Psoas muscle (tissue), 8 donors: ENCODE measurements at places on chromosomes 7 and 10. TPM values are rescaled to one million over a fixed set of nuclear protein-coding genes. Genes with fewer than 3 reads are reported as not detected.

- no peaks in the 10 kb centered on the region for H3K27me3 ChIP-seq
- H3K36me3 ChIP-seq: no peaks in the 10 kb centered on the region
- DNase-seq: no peak
- no peaks in the 10 kb centered on the region for H3K4me1 ChIP-seq
- H3K4me3 ChIP-seq: no peak overlapping the region
These were observed 72.5 kb downstream of the RAMP3 start for GRCh38 chr7:45230083-45230482.

DNA sequence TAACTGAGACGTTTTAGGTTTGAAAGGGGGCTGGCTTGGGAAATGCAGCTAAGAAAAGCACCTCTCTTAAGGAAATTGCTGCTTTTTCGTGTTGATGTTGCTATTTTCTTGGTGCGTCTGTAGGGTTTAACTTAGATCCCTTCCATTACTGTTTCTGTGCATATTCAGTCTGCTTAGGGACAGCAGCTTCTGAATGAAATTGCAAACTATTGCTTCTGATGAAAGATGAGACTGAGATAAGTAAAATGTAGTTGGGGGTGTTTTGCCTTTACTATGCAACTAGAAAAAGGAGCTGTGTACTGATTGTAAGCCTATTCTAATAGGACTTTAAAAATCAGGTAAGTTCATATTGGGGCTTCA, 772 bp downstream of the HDAC9 start:
- peak overlapping the region; percentile 97 for H3K27ac ChIP-seq
- no peaks in the 10 kb centered on the region for H3K27me3 ChIP-seq
- no peaks in the 10 kb centered on the region for H3K36me3 ChIP-seq
- peak overlapping the region; percentile 69 for H3K4me3 ChIP-seq
- no peak for DNase-seq

- H3K4me1 ChIP-seq: no peaks in the 10 kb centered on the region
- H3K27me3 ChIP-seq: no peaks in the 10 kb centered on the region
- H3K4me3 ChIP-seq: no peak overlapping the region
- DNase-seq: no peak
- H3K36me3 ChIP-seq: peaks cover 3% of the 10 kb centered on the region
- H3K27ac ChIP-seq: no peak overlapping the region
These were observed 17.5 kb upstream of the BTBD16 start for GRCh38 chr10:122253605-122254004.

GRCh38 chr10:4243651-4244050, 458.6 kb upstream of the KLF6 start:
- DNase-seq: no peak
- peak overlapping the region; percentile 48 for H3K4me3 ChIP-seq
- H3K4me1 ChIP-seq: peaks cover 33% of the 10 kb centered on the region

DNA sequence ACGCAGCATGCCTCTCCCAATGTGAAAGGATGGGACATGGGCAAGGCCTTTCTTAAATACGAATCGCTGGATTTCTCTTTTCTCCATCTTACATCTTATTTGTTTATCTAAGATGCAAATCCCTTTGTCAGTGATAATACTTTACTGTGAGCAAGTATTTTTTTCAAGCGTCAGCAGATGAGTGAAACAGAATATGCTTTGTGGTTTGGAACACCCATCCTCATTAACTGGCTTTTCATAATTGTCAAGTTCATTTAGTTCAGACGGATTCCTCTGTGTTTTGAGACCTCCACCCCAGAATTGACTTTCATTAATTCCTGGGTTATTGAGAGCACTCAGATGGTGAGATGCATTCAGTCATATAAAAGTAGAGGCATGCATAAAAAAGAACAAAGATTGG, 149.8 kb downstream of the NSUN6 start:
- DNase-seq: no peak
- no peak overlapping the region for H3K4me3 ChIP-seq
- no peaks in the 10 kb centered on the region for H3K4me1 ChIP-seq
- no peaks in the 10 kb centered on the region for H3K27me3 ChIP-seq

- H3K27ac ChIP-seq: no peak overlapping the region
- H3K4me1 ChIP-seq: no peaks in the 10 kb centered on the region
- DNase-seq: no peak
- H3K4me3 ChIP-seq: no peak overlapping the region
- no peaks in the 10 kb centered on the region for H3K27me3 ChIP-seq
These were observed 33.1 kb downstream of the GHRHR start for GRCh38 chr7:30996883-30997282.

DNA sequence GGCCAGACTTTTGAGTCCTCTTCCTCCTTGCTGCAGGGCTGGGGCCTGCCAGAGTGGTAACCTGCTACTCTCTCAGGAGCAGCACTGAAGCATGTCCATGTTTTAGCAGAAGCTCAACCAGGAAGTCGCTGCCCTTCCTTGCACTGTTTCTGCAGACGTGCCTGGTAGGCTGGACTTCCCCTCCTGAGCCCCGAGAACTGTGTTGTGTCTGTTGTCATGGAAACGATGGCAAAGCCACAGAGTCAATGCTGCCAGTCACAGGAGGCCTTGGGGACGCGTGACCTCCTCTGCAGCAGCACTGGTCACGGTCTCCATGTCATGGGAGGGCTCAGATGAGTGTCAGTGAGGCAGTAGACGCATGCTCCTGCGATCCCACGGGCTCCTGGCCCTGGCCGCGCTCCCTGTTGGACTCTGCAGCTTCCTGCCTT, 145.5 kb downstream of the FANK1 start:
- H3K27ac ChIP-seq: peak overlapping the region; percentile 36
- H3K27me3 ChIP-seq: no peaks in the 10 kb centered on the region
- H3K4me1 ChIP-seq: no peaks in the 10 kb centered on the region
- H3K36me3 ChIP-seq: no peaks in the 10 kb centered on the region
- H3K4me3 ChIP-seq: no peak overlapping the region
- peak; percentile 87 for DNase-seq

- no peaks in the 10 kb centered on the region for H3K27me3 ChIP-seq
- H3K27ac ChIP-seq: peak overlapping the region; percentile 65
- no peak overlapping the region for H3K4me3 ChIP-seq
- peaks cover 20% of the 10 kb centered on the region for H3K36me3 ChIP-seq
These were observed 31.1 kb downstream of the RBM17 start for GRCh38 chr10:6119962-6120361.

- H3K4me3 ChIP-seq: no peak overlapping the region
- no peak for DNase-seq
- no peak overlapping the region for H3K27ac ChIP-seq
- H3K36me3 ChIP-seq: no peaks in the 10 kb centered on the region
- no peaks in the 10 kb centered on the region for H3K4me1 ChIP-seq
- no peaks in the 10 kb centered on the region for H3K27me3 ChIP-seq
These were observed 131.5 kb upstream of the JCAD start for GRCh38 chr10:30190577-30191552.

- H3K4me1 ChIP-seq: peaks cover 20% of the 10 kb centered on the region
- peak overlapping the region; percentile 96 for H3K27ac ChIP-seq
- H3K27me3 ChIP-seq: no peaks in the 10 kb centered on the region
- DNase-seq: no peak
- peak overlapping the region; percentile 94 for H3K4me3 ChIP-seq
- H3K36me3 ChIP-seq: no peaks in the 10 kb centered on the region
These were observed 1.2 kb upstream of the GTPBP4 start for GRCh38 chr10:986881-987619.

GRCh38 chr7:33458581-33458980, 329.2 kb downstream of the BBS9 start:
- no peak overlapping the region for H3K4me3 ChIP-seq
- no peaks in the 10 kb centered on the region for H3K36me3 ChIP-seq
- no peak for DNase-seq
- H3K4me1 ChIP-seq: no peaks in the 10 kb centered on the region
- H3K27me3 ChIP-seq: no peaks in the 10 kb centered on the region

- H3K27ac ChIP-seq: no peak overlapping the region
- no peak overlapping the region for H3K4me3 ChIP-seq
- no peak for DNase-seq
- no peaks in the 10 kb centered on the region for H3K27me3 ChIP-seq
- H3K4me1 ChIP-seq: no peaks in the 10 kb centered on the region
These were observed 658.6 kb downstream of the CCSER2 start for GRCh38 chr10:84987039-84987438.

DNA sequence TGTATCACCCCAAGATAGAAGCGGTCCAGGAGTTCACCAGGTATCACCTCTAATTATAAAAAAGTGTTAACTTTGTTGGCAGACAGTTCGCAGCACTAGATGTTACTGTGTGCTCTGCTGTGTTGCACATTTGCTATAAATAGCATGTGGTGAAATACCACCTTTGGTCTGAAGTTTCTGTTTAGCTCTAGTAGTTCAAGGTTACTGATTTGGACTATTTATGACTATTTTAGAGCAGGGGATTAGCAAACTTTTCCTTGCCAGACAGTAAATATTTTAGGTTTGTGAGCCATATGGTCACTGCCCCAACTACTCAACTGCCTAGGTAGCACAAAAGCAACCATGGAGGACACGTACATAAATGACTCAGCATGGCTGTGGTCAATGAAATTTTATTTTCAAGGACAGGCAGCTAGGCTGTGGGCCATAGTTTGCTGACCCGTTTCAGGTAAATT, 16.5 kb downstream of the DENND10 start:
- H3K4me3 ChIP-seq: no peak overlapping the region
- H3K27me3 ChIP-seq: no peaks in the 10 kb centered on the region
- H3K36me3 ChIP-seq: peaks cover 76% of the 10 kb centered on the region

- no peaks in the 10 kb centered on the region for H3K27me3 ChIP-seq
- no peak overlapping the region for H3K27ac ChIP-seq
- H3K36me3 ChIP-seq: no peaks in the 10 kb centered on the region
- DNase-seq: no peak
These were observed 9.9 kb downstream of the MICU1 start for GRCh38 chr10:72615970-72616369.

DNA sequence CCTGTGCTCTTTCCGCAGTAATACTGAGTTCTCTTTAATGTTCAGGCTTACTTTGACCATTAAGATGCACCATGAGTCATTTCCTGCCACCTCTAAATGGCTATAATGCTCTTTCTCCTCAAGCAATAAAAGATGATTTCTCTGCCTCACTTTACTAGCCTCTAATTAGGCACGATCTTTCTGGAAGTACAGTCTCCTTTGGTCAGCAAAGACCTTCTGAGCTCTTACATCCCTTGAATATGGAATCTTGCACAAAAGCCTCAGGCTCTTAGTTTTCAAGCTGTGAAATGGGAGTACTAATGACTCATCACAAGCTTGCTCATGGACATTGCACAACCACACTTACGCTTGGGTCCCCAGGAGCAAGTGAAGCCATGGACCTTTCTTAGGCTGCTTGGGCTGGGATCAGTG, 85.9 kb downstream of the FRMD4A start:
- no peak overlapping the region for H3K4me3 ChIP-seq
- no peaks in the 10 kb centered on the region for H3K27me3 ChIP-seq
- no peaks in the 10 kb centered on the region for H3K4me1 ChIP-seq

- H3K4me3 ChIP-seq: no peak overlapping the region
- no peak for DNase-seq
- peaks cover 21% of the 10 kb centered on the region for H3K4me1 ChIP-seq
- no peaks in the 10 kb centered on the region for H3K27me3 ChIP-seq
These were observed 33.6 kb upstream of the BTBD16 start for GRCh38 chr10:122237331-122237990.

- H3K27me3 ChIP-seq: no peaks in the 10 kb centered on the region
- H3K27ac ChIP-seq: peak overlapping the region; percentile 83
- H3K4me3 ChIP-seq: peak overlapping the region; percentile 76
- no peak for DNase-seq
- no peaks in the 10 kb centered on the region for H3K36me3 ChIP-seq
These were observed 674 bp upstream of the OSBPL3 start for GRCh38 chr7:24980534-24981170.

DNA sequence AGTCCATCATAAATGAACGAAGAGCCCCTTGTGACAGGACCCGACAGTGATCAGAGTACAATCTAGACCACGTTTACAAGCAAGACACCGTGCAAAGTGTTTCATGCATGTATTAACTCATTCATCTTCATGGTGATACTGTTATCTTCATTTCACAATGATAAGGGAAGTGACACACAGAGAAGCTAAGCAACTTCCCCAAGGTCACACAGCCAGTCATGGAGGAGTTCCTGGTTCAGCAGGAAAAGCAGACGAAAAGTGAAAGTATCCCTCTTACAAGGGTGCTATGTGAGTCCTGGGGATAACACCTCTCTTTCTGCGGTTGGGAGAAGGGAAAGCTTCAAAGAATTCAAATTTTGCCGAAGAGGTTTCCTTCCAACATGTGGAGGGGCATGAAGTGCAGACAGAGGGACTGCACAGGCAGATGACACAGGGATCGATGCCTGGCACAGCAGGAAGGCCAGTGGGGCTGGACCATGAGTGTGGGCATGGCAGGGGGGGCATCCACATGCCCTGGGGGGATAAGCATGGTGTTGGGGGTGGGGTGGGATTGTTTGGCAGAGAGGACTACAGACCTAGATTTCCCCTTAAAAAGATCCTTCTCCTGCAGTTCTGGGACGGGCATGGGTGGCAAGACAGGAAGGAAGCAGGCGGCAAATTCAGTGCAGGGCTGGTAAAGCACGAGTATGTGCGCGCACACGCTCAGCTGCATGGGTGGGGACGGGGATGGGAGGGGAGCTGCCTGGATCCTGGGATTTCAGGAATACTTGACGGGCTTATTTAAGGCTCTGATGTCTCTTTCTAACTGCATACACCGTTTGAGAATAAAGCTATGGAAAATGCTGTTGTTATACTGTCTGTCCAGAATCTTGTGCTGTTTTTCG, 33.5 kb upstream of the DDC start:
- peaks cover 12% of the 10 kb centered on the region for H3K4me1 ChIP-seq
- H3K27ac ChIP-seq: no peak overlapping the region
- H3K4me3 ChIP-seq: no peak overlapping the region
- no peaks in the 10 kb centered on the region for H3K27me3 ChIP-seq
- no peak for DNase-seq
- no peaks in the 10 kb centered on the region for H3K36me3 ChIP-seq

DNA sequence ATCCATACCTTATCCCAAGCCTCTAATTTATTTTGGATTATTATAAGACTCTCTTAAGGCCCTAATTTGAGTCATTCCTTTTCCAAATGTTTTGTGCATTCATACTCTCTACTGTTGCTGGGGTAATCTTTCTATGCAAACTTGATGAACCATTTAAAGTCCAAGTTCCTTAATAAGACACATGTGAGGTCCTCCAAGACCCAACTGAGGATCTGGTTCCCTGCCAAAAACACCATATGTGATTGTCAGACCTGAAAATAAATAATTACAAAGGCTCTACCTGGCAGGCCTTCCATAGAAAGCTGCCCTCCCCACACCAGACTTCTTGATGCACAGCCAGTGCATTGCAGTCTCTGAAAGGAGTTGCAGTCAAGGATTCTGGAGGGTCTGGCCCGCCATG, 257.9 kb upstream of the AKR1E2 start:
- no peak overlapping the region for H3K4me3 ChIP-seq
- no peak overlapping the region for H3K27ac ChIP-seq
- no peaks in the 10 kb centered on the region for H3K36me3 ChIP-seq
- no peaks in the 10 kb centered on the region for H3K4me1 ChIP-seq

GRCh38 chr10:126179637-126180036, 208.6 kb downstream of the ADAM12 start:
- no peaks in the 10 kb centered on the region for H3K36me3 ChIP-seq
- H3K27ac ChIP-seq: no peak overlapping the region
- no peaks in the 10 kb centered on the region for H3K27me3 ChIP-seq
- H3K4me1 ChIP-seq: no peaks in the 10 kb centered on the region

Gene HOXA7
- 8.1 TPM for total RNA-seq

Gene OGDHL
- total RNA-seq: 0.17 TPM

Gene TRIM74
- 0.36 TPM for total RNA-seq

Gene HOXA1
- total RNA-seq: not detected

Gene LDB3
- total RNA-seq: 2,187 TPM
